ENCODE measurements at places on chromosomes 7 and 10. TPM values are rescaled to one million over a fixed set of nuclear protein-coding genes. Genes with fewer than 3 reads are reported as not detected.

- no peak for DNase-seq
Observed at GRCh38 chr10:3195726-3196125, 23.1 kb upstream of the PITRM1 start.

GRCh38 chr10:50033481-50033880 is 34.3 kb upstream of the WASHC2A start:
- DNase-seq = no peak

DNA sequence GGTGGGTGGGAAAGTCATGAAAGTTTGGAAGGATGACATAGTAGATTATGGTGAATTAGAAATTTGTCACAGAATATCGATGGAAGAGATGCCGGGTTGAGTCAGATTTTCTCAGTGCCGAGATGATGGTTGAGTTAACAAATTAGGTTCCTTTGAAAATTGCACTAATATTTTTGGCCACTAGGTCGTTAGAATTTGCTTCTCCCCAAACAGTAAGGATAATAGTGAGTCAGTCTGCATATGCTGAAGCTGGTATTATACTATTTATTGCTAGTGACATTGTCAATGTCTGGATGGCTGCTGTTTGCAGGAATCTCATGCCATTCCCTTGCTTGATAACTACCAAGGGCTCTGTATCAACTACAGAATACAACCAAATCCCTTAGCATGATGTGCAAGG is 37.7 kb upstream of the MINDY3 start:
- no peak for DNase-seq

DNA sequence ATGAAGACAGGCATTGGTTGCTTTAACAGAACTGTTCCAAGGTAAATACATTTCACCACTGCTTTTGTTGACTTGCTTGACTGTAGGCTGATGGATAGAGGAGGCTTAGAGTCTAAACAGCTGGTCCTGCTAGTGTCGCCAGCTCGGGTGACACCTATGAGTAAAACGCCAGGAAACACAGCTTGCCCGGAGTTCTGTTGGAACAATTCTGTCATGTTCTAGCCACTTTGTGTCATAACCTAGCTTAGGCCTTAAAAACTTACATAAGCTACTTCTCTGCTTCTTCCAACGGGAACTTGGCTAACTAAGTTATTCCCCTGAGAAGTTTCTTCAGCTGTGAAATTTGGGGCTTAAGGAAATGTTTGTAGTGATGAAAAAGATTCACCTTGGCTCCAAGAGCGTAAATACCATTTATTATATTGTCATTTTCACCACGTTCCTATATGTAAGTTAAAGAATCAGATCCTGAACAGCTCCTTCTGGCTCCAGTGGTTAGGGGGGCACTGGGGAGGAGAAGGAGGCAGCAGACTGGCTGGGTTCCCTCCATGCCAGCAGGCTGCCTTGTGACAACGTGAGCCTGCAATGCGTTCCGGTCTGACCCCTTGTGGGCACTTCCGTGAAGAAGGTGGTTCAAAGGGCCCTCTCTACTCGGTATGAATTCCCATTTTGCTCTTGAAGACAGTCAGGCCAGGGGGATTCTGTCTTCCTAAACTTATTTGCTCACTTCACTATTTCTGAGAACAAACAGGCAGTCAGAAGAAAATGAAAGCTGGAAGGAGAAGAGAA is 253.2 kb downstream of the BMPER start:
- DNase-seq = no peak

- DNase-seq = no peak
Observed at GRCh38 chr7:34075523-34076370, 170.4 kb downstream of the BMPER start.

Gene PAPOLB
- total RNA-seq = 0.07 TPM

GRCh38 chr10:71964098-71964742 is at the start of gene CHST3:
CHST3 (plus strand) TSS chr10:71964395; CDS start chr10:72005843, 41,448 bp downstream.
- DNase-seq = no peak

- no peak for DNase-seq
Observed at GRCh38 chr10:36175954-36176353, 533.9 kb upstream of the FZD8 start.

Gene ELAPOR2
- 5.1 TPM for total RNA-seq

Gene PTN
- not detected for total RNA-seq

GRCh38 chr7:121151774-121152221 is 163.3 kb downstream of the CPED1 start:
- DNase-seq = no peak

DNA sequence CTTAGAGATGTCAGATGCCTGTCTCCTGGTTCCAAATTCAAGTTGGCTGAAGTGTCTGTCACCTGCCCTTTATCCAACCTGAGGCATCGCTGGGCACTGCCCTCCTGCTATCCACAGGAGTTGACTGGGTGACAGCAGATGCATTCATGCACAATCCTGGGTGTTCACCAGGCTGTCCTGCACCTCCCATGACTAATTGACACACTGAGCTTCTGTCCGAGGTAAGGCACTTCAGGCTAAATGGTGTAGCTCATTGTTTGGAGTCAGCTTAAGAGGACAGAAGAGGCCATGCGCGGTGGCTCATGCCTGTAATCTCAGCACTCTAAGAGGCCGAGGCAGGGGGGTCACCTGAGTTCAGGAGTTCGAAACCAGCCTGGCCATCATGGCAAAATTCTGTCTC is 2.4 kb downstream of the UCMA start:
- DNase-seq = no peak

DNA sequence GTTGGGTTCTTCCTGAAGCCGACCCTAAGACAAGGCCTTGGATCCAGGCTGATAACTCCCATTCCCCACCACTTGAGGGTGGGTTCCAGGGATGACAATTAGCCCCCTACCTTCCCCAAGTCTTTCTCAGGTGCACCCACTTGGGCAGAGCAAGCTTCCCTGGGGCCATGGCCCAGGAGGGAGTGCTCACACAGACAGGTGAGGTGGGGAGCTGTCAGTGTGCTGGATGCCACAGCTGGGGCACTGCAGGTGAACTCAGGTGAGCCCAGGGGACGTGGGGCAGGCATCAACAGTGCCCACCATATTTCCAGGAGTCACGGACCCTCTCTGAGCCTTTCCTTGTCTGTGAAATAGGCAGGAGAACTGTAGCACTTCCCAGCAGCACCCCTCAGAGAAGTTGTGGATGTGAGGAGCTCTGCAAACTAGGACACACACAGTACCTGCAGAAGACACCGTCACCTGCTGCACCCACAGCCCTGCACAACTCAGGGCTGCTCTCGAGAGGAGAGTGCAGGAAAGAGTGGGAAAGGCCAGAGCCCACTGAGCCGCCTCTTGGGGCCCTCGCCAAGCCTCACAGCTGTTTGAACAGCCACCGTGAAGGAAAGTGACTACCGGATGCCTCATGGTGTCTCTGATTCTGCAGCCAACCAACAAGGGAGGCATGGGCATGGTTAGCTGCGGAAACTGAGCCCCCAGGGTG is 17.9 kb downstream of the SH3PXD2A start:
- DNase-seq = no peak

Gene PTCD1
- total RNA-seq = 8.4 TPM

Gene FAM25C
- not detected for total RNA-seq

- no peak for DNase-seq
Observed at GRCh38 chr7:99625961-99626360, 9.2 kb downstream of the ZSCAN25 start.

- no peak for DNase-seq
Observed at GRCh38 chr10:89280508-89280907, 21.3 kb upstream of the IFIT2 start.

Gene AP1S1
- 22.7 TPM for total RNA-seq

Gene TAS2R41
- total RNA-seq = not detected

- DNase-seq = no peak
Observed at GRCh38 chr7:105885387-105886111, 9.2 kb upstream of the ATXN7L1 start.

Gene FFAR4
- not detected for total RNA-seq

GRCh38 chr7:2227699-2228098 is 5.0 kb downstream of the MAD1L1 start:
- no peak for DNase-seq

GRCh38 chr7:106767498-106768323 is 97.4 kb upstream of the PIK3CG start:
- DNase-seq = no peak

- no peak for DNase-seq
Observed at GRCh38 chr7:123054357-123055133, 59.0 kb upstream of the TAS2R16 start.

GRCh38 chr10:70493660-70494234 is 15.2 kb downstream of the PALD1 start:
- peak; percentile 55 for DNase-seq

- DNase-seq = no peak
Observed at GRCh38 chr10:84294766-84295447, 33.5 kb upstream of the CCSER2 start.

Gene HTR5A
- total RNA-seq = not detected

- no peak for DNase-seq
Observed at GRCh38 chr10:78602201-78602932, 466.4 kb upstream of the ZMIZ1 start.

- no peak for DNase-seq
Observed at GRCh38 chr10:110425684-110426293, 71.9 kb upstream of the DUSP5 start.

DNA sequence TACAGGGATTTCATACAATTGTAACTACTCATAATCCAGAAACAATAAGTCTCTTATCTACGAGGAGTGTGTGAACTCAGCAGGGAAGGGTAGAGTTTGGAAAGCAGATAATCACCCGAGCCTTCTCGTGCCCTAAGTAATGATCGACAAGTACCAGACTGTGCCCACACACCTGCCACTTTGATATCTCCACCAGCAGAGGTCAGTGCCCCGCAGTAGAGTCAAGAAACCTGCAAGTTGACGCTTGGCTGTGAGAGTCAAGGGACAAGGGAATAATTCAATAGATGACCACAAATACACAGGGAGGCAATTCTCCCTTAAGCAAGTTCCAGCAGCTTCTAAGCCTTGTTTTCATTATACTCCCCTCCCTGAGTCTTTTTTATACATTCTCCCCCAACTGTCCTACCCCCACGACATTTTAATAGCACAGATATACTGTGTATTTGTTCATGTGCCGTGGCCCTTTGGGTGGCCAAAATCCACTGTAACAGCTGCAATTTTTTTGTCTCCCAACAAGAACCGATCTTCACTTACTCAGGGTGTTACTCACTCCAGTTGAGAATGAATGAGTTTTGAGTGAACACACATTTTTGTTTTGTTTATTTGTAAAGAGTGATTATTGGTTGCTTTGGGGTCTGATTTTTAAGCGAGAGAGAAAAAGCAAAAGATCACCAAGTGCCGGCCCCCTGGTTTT is 106.9 kb upstream of the RHEB start:
- DNase-seq = no peak

DNA sequence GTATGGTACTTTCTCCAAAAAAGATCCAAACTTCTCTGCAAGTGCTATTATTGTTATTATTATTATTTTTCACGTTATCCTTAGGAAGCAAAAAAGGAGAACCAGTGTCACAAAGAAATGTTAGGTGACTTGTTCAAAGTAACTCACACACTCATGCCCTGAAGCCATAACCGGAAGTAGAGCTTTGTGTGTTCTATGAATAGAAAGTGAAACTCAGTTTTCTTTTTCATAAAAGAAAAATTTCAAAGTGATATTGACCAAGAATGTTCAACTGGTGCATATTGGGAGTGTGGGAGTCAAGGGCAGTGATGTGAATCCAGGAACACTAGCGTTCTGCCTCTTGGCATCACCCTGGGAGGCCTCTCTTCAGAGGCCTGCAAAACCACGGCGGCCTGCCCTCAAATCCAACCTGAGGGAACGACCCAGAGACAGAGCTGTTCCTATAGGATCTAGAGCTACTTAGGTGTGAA is 106.1 kb downstream of the PRKCQ start:
- no peak for DNase-seq

- no peak for DNase-seq
Observed at GRCh38 chr7:84492098-84493034, 297.8 kb upstream of the SEMA3A start.

DNA sequence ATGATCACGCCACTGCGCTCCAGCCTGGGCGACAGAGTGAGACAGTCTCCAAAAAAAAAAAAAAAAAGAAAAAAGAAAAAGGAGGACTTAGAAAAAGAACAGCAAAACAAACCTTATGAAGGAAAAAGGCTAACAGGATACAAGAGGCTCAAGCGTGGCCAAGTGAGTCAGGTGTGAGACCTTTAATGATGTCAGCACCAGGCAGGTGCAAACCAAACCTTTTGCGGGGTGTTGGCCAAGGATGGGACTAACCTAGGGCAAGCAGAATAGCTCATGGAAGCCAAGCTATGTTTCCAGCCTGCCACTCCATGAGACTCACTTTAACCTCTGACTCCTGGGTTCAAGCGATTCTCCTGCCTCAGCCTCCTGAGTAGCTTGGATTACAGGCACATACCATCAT is 11.3 kb upstream of the GNA12 start:
- no peak for DNase-seq

- no peak for DNase-seq
Observed at GRCh38 chr7:33066771-33067170, 4.2 kb upstream of the NT5C3A start.

DNA sequence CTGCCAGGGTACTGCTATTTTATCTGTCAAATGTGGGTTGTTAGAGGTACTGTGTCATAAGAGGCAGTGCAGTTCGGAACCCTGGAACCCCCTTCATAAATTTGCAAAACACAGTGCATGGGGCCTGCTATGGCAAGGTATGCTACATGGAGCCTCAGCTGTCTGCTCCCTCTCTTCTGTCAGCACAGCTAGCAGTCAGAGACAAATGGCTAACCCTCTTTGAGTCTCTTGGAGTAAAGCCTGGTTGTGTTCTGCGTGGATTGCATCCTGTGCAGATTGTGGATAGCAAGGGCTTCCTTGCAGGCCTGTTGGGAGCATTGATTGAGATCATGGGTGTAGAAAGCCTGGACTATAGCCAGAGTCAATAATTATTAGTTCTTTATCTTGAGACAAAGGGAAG is 397.8 kb downstream of the AUTS2 start:
- no peak for DNase-seq

DNA sequence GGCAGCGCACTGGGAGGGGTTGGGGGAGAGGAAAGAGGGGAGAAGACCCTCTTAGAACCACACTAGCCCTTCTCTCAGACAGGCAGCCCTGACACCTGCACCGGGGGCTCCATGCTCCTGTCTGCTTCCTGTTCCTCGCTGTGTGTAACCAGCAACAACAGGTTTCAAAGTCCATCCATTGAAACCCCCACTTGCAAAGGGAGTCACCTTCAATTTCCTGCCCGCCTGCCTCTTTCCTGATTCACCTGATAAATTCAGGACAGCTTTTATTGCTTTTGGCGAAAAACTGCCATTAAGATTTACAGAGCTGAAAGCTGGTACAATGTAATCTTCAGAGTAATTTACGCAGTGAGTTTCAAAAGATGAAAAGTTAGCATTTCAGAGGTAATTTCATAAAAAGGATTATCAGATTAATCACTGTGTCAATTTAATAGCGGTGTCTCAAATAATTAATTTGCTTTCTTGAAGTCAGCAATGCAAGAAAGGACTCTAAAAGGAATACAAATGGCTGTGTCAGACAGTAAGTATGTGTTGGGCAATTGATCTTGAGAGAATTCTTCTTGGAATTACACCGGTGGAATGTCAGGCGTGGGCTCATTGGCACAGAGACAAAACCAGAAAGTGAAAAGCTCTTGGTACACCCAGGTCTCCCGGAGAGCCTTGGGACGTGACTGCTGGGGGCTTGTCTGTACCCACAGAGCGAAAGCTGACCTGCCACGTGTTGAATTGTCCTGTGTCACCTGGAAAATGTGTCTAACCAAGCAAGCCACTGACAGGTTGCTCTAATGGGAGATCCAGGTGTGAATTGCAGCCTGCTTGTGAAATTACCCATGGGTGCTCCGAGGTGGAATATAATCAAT is 60.7 kb downstream of the TMEM209 start:
- DNase-seq = no peak

Measured in activated B cell treated with CpG ODN at 0.5 μM for 24 hours (primary cell).